ENCODE measurements at places on chromosomes 3 and 15.

- no peak for DNase-seq
These were observed 513.3 kb upstream of the CFAP20DC start for GRCh38 chr3:59563072-59563605.

GRCh38 chr3:14650193-14650592, 1.4 kb upstream of the CCDC174 start:
- DNase-seq: no peak

- DNase-seq: no peak
These were observed 436.5 kb downstream of the CNTN4 start for GRCh38 chr3:2535206-2535605.

GRCh38 chr15:39282663-39283208, 298.1 kb upstream of the THBS1 start:
- no peak for DNase-seq

DNA sequence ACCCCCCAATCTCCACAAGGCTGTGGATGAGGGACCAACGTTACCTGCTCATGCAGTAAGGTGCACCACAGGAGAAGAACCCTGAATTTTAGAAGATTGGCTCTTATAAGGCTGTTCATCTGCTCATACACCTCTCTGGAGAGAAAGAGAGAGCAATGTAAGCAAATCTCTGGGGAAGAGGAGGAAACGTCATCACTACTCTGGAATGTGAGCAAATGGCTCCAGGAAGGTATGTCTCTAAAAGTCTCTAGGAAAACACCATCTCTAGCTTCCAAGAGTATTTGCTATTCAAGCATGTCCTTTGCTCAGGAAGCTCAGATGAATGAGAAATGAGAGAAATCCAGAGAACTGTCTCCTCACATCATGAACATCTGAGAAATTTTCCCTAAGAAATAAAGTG, 235.4 kb downstream of the TBL1XR1 start:
- no peak for DNase-seq

DNA sequence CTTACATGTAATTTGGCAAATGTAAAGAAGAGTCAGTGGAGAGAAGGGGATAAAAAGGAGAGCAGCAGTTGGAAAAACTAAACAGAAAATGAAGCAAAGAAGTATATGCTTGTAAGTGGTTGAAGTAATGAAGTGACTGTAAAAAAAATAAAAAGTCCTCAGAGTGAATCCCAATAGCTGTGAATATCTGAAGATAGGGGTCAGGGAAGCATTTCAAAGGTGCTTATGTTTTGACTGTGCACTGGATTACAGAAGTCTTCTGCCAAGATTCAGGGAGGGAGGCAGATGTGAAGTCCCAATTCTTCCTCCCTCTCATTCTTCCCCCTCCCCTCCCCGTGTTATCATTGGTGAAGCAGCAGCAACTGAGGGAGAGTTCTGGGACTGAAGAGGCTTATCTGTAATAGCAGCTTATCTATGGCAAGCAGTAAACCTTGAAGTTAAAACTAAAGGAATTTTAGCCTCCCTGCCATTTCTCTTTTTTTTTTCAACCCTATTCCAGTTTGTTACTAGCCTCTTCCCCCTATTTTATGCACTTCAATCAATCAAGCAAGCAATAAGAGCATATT, 597.9 kb downstream of the IGSF11 start:
- DNase-seq: no peak

All from NCI-H345 (cell line).